ENCODE measurements at places on chromosomes 7 and 10.

GRCh38 chr7:106626376-106627164 is 34.4 kb downstream of the CCDC71L start:
- H3K4me3 ChIP-seq, result no peak overlapping the region
- no peaks in the 10 kb centered on the region for H3K27me3 ChIP-seq
- H3K36me3 ChIP-seq, result no peaks in the 10 kb centered on the region
- no peak overlapping the region for H3K27ac ChIP-seq
- DNase-seq, result no peak

- H3K36me3 ChIP-seq, result no peaks in the 10 kb centered on the region
- H3K4me3 ChIP-seq, result no peak overlapping the region
- DNase-seq, result no peak
- H3K27ac ChIP-seq, result no peak overlapping the region
- H3K27me3 ChIP-seq, result peaks cover 9% of the 10 kb centered on the region
Observed at GRCh38 chr10:103498936-103499638, 5.6 kb downstream of the NEURL1 start.

DNA sequence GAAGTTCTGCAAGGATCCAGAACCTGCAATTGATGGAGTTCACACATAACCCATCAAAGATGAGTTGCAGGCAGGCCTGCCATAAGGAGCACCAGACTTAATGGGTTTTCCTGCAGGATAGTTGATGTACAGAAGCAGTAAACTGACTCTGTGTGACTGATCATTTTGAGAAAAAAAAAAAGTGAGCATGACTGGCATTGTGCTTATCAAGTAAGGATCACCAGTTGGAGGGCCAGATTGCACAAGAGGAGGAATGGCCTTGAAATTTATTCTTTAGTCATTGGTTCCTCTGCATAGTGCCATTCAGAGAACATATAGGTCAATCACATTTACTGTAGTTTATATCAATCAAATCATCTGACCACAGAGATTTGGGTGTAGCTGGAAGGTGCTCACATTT is 3.8 kb downstream of the CYP3A43 start:
- DNase-seq, result no peak
- no peaks in the 10 kb centered on the region for H3K4me1 ChIP-seq
- no peaks in the 10 kb centered on the region for H3K27me3 ChIP-seq
- H3K4me3 ChIP-seq, result no peak overlapping the region
- no peak overlapping the region for H3K27ac ChIP-seq

- no peaks in the 10 kb centered on the region for H3K36me3 ChIP-seq
- H3K27ac ChIP-seq, result no peak overlapping the region
Observed at GRCh38 chr7:9507290-9507689, 1073.9 kb downstream of the NXPH1 start.

DNA sequence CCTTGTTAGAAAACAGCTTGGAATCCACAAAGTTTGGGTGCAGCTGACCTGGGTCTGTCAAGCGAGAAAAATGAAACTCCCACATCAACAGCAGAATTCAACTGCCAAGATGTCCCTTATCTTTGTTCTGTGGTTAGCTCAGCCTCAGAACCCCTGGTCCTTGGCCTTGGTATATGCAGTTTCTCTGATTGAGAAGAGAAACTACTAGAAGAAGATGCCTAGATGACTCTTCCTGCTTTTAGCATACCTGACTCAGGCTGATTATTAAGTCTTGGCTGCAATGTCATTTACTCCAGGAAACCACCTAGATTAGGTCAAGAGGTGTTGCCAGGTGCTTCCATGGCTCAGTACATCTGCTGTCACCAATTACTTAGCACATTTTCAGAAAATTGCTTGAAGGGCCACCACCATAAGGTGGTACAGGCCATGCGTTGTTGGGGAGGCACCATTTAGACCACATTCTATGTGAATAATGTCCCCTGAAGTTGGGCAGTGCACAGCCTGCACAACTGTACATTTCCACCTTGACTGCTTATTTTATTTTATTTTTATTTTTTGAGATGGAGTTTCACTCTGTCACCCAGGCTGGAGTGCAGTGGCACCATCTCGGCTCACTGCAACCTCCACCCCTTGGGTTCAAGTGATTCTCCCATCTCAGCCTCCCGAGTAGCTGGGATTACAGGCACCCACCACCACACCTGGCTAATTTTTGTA is 59.4 kb upstream of the ZNF438 start:
- H3K36me3 ChIP-seq, result no peaks in the 10 kb centered on the region
- DNase-seq, result no peak
- H3K27ac ChIP-seq, result no peak overlapping the region
- H3K4me3 ChIP-seq, result no peak overlapping the region

DNA sequence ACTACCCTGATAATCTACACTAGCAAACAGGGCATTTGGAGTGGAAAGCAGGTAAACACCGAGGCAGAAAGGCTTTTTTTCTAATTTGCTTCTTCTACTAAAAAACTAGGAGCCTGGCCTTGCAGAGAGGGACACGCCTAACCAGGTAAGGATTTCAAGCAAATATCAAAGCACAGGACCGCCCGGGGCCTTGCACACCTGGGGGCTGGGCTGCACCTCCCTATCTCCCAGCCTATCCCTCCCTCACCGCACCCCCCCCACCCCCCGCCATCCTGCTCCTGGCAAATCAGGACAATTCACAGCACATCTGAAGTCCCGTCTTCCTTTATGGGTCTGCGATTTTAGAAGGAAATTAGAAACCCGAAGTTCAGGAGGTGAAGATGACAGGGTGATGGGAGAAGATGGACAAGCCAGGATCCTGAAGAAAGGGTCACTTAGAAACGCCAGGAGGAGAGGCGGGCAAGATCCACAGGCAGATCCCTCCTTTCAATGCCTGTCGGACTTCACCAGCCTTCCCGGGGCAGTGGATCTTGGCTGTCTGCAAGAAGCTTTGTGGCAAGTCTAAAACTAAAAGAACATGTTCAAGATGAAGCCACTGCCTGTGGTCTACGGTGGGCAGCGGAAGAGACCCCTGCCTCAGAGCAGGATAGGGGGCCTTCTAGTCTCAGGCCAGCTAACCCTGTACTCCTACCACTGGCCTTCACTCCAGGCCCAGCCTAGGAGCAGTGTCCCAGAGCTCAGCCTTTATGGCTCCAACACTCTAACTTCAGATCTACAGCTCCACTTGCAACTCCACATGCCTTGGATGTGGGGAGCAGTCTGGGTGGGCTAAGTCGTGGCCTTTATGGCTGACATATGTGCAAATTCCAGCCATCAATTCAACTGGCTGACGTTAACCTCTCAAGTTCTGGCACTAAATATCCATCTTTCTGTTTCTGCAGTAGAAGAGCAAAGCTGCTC is 43.9 kb downstream of the TNS3 start:
- H3K4me1 ChIP-seq, result peaks cover 46% of the 10 kb centered on the region
- H3K36me3 ChIP-seq, result no peaks in the 10 kb centered on the region
- DNase-seq, result no peak
- peak overlapping the region; percentile 43 for H3K27ac ChIP-seq
- no peak overlapping the region for H3K4me3 ChIP-seq
- H3K27me3 ChIP-seq, result no peaks in the 10 kb centered on the region

DNA sequence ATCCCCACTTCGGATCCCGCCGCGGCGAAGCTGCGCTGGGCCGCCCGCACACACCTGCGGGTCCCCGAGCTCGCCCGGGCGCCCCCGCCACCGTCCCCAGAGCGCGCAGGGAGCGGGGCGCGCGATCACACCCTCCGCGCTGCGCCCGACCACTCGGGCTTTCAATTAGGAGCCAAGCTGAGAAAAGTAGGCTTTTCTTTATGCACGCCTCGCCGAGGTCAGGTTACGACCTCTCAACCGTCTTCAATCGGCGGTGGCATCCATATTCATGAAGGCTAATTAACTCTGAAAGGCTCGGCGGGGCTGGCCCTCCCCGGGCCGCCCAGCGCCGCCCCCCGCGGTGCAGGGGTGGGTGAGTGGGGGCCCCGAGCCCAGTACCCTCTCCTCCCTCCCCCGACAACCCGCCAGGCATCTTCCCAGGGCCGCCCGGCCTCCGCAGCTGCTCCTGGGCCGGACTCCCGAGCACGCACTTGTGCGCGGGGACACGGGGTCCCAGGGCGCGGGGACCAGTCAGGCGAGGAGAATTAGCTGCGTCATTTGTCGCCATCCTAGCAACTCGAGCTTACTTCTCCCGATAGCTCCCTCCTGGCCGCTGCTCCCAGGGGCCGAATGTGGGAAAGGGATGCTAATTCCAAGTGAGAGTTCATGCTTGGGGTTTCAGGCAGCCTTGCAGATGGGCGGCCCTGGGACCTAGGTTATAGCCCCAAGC is 155.5 kb upstream of the LYZL2 start:
- H3K4me3 ChIP-seq, result peak overlapping the region; percentile 30
- no peaks in the 10 kb centered on the region for H3K36me3 ChIP-seq
- no peak for DNase-seq
- no peaks in the 10 kb centered on the region for H3K4me1 ChIP-seq
- H3K27ac ChIP-seq, result no peak overlapping the region

DNA sequence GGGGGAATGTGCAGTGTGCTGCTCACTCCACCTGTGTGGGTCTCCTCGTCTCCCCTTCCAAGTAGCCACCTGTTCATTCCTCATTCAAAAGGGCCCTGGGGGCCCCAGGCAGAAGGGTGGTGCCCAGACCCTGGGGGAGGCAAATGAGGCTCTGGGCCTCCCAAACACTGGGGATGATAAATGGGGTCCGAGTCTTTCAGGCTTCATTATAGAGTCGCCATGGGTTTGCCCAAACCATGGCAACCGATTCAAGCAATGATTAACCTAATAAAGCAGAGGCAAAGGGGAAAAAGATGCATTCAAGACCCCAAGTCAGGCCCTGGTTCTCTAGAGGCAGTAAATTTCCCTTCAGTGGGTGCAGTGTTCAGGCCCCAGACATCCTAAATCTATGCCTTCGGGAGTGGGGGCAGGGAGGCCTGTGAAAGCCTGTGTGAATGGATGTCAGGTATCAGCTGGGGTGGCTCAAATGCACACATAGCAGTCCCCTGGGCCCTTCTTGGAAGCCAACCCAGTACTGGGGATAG is 10.4 kb downstream of the NEUROG3 start:
- H3K27ac ChIP-seq, result no peak overlapping the region
- no peak overlapping the region for H3K4me3 ChIP-seq
- H3K27me3 ChIP-seq, result peaks cover 10% of the 10 kb centered on the region
- no peaks in the 10 kb centered on the region for H3K4me1 ChIP-seq
- H3K36me3 ChIP-seq, result no peaks in the 10 kb centered on the region

DNA sequence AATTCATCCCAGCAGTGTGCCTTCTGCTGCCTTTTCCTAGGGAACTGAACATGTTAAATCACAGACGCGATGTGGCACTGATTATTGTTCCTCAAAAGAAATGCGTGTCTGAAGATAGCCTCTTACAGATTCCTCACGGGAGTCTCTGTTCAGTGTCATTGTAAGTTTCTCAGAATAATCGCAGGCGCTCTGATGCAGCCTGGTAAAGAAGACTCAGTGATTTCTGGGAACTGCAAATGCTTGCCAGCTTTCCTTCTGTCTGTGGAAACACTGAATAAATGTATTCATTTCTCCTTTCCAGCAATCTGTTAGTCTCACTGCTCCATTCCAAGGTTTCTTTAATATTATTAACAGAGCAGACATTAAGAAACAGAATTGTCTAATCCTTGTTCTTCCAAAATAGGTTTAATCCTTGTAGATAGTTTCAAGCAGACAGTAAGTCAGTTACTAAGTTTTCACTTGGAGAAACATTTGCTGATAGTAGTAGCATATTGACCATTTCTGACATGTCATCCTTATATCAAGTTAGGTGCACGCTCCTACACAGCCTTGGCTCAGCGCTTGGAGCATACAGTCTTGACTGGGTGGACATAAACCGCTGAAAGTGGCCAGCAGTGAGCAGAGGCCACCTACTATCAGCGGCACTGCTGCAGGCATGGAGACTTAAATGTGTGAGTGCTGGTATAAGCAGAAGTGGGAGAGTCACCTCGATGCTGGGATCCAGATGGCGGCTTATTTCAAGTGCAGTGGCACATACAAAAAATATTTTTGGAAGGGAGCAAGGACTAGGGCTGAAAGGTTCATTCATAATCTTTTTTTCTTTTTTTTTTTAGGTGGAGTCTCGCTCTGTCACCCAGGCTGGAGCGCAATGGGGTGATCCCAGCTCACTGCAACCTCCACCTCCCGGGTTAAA is 27.7 kb downstream of the MMRN2 start:
- no peak overlapping the region for H3K4me3 ChIP-seq
- no peak overlapping the region for H3K27ac ChIP-seq
- no peaks in the 10 kb centered on the region for H3K4me1 ChIP-seq

- DNase-seq, result peak; percentile 61
- no peak overlapping the region for H3K27ac ChIP-seq
- no peaks in the 10 kb centered on the region for H3K27me3 ChIP-seq
- H3K4me3 ChIP-seq, result no peak overlapping the region
Observed at GRCh38 chr7:601595-602340, 82.1 kb upstream of the PDGFA start.

GRCh38 chr10:86782701-86783418 is 26.4 kb downstream of the BMPR1A start:
- DNase-seq, result no peak
- H3K27me3 ChIP-seq, result no peaks in the 10 kb centered on the region
- H3K36me3 ChIP-seq, result no peaks in the 10 kb centered on the region
- H3K4me1 ChIP-seq, result peaks cover 8% of the 10 kb centered on the region

DNA sequence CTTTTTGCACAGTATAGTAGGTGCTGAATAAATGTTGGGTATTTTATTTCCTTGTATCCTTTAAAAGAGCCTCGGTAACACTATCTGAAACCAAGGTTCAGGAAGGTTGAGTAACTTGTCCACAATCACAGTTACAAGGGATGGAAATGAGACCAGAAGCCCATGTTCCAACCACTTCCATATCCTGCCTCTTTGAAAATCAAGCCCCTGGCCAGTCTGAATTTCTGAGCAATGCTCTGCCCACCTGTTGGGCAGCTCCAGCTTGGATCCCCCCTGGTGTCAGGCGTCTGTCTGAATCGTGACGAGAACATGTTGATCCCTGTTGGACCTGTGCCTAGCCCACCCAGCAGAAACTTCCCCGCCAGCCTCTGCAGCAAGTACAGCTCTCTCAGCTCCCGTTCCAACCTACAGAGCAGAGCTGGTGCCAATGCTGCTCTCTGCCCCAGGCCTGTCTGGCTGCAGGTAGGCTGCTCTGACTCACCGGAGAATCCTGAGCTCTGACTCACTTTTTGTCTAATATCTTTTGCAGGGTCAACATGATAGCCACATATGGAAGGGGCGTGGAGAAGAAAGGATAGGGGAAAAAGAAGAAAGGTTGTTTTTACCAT is 595.5 kb downstream of the INHBA start:
- no peak overlapping the region for H3K4me3 ChIP-seq
- H3K27ac ChIP-seq, result peak overlapping the region; percentile 99
- H3K36me3 ChIP-seq, result no peaks in the 10 kb centered on the region
- DNase-seq, result peak; percentile 96
- H3K27me3 ChIP-seq, result no peaks in the 10 kb centered on the region

GRCh38 chr10:26556748-26557640 is 118.9 kb downstream of the APBB1IP start:
- no peaks in the 10 kb centered on the region for H3K4me1 ChIP-seq
- H3K27ac ChIP-seq, result no peak overlapping the region
- no peak overlapping the region for H3K4me3 ChIP-seq
- no peaks in the 10 kb centered on the region for H3K36me3 ChIP-seq
- DNase-seq, result no peak
- peaks cover 3% of the 10 kb centered on the region for H3K27me3 ChIP-seq

All from RWPE2 (cell line).